Stimulated activated naive CD4-positive, alpha-beta T cell (primary cell): ENCODE measurements at places on chromosomes 11 and 22.

DNA sequence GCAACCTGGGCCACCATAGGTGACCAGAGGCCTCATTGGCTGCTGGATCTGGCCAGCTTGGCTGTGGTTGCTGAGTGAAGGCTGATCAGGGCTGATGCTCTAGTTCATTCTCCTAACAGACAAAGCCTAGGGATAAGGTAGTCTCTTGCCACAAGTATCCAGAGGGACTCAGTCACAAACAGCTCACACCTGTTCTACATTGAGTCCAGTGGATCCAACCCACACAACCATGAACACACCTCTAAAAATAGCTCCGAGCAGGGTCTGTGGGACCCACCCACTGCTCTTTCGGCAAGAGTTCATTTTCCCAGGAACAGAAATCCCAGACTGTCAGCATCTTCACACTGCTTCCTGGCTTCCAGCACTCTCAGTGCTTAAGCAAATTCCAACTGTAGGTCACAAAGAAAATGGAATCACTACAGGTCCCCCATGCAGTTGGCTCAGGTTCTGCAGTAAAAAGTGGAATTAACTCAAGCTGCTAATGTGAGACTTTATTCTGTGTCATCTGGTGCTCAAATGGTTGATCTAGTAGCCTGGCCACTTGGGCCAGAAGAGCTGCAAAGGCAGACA, 67.3 kb downstream of the PPFIBP2 start:
- DNase-seq = no peak

DNA sequence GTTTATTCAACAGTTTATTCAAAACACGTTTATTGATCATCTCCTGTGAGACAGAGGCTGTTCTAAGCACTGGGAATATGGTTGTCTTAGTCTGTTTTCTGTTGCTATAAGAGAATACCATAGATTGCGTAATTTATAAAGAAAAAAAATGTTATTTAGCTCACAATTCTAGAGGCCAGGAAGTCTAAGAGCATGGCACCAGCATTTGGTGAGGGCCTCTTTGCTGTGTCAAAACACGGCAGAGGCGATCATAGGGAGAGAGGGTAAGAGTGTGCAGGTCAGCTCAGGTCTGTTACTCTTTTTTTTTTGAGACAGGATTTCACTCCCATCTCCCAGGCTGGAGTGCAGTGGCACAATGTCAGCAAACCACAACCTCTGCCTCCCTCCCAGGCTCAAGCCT, 5.2 kb upstream of the IL17RA start:
- no peak for DNase-seq

- DNase-seq = no peak
These were observed 76.6 kb upstream of the PRR5 start for GRCh38 chr22:44625421-44625760.

DNA sequence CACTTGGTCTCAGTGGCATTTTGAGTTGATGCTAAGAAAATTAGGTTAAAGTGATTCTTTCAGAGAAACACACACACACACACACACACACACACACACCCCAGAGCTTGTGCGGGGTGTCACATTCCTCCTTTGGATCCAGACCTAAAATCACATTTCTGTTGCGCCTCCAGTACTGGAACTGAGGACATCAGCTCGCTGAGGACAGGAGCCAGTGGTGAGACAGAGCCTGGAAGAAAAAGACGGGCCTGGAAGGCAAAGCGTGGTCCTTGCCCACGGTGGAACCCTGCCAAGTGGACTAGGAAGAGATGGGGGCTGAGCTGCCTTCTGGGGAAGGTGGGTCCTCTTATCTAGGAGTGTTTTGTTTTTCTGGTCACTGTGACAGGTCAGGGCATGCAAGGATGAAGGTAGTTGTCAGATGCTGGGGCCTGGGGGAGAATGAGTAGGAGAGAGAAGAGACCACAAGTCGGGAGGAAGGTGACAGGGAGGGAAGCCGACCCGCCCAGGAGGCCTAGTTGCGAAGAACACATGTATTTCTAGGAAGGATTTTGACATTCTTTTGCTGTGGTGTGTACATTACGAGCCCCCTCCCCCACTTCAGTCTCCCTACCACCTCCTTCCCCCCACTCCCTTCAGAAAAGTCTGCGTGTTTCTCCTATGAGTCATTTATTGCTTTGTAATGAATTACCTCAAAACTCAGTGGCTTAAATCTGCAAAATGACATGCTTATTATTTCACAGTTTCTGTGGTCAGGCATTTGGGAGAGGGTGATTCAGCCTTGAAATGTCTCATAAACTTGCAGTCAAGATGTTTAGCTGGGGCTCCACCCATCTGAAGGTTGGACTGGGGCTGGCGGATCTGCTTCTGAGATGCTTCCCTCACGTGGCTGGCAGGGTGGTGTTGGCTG, 4.8 kb upstream of the ELFN2 start:
- no peak for DNase-seq

GRCh38 chr22:30080805-30081204, 541 bp downstream of the HORMAD2 start:
- DNase-seq = no peak

GRCh38 chr11:10604798-10605197, 36.3 kb upstream of the LYVE1 start:
- no peak for DNase-seq

DNA sequence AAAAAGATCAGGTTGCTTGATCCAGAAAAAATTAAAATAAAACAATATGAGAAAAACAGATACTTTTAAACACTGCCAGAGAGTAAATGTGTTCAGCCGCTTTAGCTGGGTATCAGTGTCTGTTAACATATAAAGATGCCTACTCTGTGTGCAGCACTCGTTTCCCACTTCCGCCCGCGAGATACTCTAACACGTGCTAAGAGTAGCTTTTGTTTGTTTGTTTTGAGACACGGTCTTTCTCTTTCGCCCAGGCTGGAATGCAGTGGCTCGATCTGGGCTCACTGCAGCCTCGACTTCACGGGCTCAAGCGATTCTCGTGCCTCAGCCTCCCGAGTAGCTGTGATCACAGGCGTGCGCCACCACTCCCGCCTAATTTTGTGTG, 531 bp upstream of the MEN1 start:
- DNase-seq = peak; percentile 52

DNA sequence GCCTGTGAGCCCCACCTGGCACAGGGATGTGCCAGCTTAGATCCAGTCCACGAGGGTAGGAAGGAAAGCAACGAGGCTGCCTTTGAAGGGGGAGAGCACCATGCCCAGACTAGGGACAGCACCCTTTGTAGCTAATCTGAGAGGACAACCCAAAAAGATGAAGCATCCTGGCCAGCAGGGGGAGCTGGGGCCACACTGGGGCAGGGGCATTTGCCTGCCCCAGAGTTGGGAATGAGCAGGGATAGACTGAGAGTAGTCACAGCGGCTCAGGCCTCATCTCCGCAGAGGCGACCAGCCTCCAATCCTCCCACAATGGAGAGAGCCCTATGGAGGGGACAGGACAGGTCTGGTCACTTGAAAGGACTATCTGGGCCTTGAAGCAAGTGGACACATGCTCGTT, 16.4 kb downstream of the LMO1 start:
- DNase-seq = no peak

GRCh38 chr22:30887453-30887852, 81.1 kb downstream of the MORC2 start:
- DNase-seq = no peak

- DNase-seq = no peak
These were observed 200.4 kb downstream of the RAB38 start for GRCh38 chr11:87974797-87975196.

GRCh38 chr11:79375818-79376550, 64.8 kb downstream of the TENM4 start:
- no peak for DNase-seq

DNA sequence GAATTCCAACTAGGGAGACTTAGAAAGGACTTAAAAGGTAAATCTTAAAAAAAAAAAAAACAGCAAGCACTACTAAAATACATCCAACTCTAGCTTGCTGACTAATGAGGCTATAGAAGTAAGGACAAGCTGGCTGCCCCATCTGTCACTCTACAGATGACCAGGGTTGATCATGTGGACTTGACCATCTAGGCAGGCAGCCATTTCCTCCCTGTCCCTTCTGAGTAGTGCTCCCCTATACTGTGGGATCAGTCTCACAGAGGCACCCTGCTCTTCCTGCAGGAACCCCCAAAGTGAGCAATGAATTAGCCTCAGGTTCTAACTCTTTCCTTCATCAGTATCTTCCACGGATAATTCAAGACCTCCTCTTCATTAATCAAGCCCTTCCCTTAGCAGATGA, 12.3 kb downstream of the SLC1A2 start:
- DNase-seq = no peak

GRCh38 chr22:31937341-31937740, 7.0 kb upstream of the YWHAH start:
- DNase-seq = no peak

DNA sequence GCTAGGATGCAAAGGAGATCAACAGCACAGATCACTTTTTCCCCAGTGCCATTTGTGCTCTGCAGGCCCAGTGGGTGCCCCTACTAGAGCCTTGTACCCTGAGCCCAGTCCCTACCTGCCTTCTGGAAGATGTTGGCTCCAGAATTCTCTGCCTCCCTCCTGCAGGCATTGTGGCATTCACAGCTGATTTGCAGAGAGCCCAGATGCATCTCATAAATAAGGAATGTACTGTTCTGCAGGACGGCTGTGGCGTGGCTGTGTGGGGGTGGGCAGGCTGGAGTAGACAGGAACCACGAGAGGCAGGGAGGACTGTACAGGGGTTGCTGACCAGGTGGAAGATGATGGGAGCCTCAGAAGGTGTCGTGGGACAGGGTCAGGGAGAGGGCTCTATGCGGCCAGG, 11.2 kb upstream of the MIAT start:
- DNase-seq = no peak

DNA sequence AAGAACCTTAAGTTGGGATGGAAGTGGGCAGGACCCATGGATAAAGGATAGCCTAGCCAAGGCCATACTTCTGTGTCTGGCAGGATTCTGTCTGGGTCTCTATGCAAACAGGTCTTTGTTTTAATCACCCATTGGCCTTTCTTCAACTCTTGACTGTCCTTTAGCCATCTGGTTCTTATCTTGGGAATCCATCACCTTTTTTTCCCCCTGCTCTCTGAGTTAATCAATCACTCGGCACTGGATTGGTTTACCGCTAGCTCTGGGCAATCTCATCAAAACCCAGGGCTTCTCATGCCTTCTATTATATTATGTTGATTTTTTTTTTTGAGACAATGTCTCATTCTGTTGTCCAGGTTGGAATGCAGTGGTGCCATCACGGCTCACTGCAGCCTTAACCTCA, 1.8 kb upstream of the RNF169 start:
- DNase-seq = no peak

DNA sequence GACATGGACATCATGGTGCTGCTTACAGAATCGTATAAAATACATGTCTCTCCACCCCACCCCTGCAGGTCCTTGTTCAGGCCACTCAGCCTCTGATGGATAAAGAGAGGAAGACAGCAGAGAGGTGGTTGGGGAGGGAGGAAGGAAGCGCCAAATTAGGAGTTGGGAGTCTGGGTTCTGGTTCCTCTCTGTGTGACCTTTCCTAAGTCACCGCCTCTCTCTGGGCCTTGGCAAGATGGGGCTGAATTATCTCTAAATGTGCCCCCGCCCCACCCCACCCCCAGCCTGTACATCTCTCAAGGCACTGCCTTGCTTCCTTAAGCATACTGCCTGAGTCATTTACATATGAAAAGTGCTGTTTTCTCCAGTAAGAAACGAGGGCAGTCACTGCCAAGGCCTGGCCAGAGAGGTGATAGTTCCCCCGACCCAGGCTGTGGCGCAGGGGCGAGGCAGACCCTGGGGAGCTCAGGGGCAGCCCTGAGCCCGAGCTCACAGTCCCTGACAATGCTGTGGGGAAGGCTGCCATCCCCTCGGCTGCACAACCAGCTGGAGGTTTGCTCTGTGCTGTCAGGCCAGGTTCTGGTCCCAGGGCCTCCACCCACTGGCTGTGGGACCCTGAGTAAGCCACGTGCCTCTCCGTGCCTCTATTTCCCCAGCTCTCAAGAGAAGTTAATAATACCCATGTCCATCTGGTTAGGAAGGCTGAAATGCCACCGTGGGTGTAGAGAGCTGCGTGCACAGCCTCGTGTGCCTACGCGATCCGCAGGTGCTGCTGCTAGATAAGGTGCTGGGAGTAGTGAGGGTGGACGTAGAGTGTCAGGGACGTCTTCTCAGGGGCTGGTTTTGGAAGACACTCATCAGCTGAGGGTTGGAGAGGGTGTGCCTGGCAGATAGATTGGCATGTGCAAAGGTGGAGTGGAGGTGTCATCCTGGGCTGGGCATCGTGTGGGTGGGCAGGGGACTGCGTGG, 55.3 kb downstream of the CACNA1I start:
- DNase-seq = no peak

- no peak for DNase-seq
These were observed 21.6 kb upstream of the SOX10 start for GRCh38 chr22:38005943-38006342.

DNA sequence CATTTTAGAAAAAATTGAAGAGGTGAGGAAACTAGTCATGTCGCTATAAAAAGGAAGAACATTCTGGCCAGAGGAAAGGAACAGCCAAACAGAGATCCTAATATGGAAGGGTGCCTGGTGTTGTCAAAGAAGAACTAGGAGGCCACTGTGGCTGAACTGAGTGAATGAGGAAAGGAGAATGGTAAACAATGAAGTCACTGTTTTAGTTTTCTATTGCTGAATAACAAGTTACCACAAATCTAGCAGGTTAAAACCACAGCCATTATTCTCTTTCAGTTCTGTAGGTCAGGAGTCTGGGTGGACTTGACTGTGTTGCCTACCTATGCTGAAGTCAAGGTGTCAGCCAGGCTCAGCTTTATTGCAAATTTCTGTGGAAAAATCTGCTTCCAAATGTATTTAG, 549.3 kb upstream of the CCDC90B start:
- no peak for DNase-seq

DNA sequence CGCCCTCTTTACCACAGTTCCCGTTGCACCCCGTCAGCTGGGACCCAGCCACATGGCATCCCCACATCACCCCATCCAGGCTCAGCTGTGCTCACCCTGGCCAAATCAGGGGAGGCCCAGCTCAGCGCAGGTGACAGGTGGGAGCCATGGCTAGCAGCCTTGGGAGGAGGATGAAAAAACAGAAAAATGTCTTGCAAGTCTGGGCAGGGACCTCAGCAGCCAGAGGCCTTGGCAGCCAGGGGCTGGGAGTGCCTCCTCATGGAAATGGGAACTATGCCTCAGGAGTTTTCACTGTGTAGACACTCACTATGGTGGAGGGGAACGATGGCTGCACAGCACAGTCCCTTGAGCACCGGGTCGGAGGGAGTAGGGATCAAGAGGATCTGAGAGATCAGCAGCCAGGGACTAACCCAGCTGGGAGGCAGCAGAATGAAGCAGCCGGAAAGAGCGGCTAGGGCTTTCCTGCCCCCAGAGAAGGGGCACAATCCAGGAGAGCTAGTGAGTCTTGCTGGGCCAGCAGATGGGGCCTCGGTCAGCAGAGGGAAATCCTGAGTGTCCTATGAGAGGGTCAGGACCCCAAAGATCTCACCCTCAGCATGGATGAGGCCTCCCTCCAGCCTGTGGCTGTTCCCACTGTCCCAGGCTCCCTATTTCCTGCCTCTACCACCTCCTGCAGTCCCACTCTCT, 6.2 kb upstream of the FTH1 start:
- no peak for DNase-seq

- no peak for DNase-seq
These were observed 110.0 kb downstream of the TP53I11 start for GRCh38 chr11:44840521-44841251.

- no peak for DNase-seq
These were observed 102.7 kb upstream of the ARHGAP42 start for GRCh38 chr11:100584201-100584985.

- no peak for DNase-seq
These were observed 19.0 kb downstream of the USP35 start for GRCh38 chr11:78207532-78208256.

GRCh38 chr22:38781033-38781432, 12.9 kb downstream of the DNAL4 start:
- DNase-seq = no peak

GRCh38 chr11:116984186-116984585, 114.0 kb downstream of the SIK3 start:
- DNase-seq = no peak
